ENCODE measurements at places on chromosomes 16 and 17. TPM values are rescaled to one million over a fixed set of nuclear protein-coding genes. Genes with fewer than 3 reads are reported as not detected.

MYL11 gene
- total RNA-seq = 1.2 TPM

ALG1 gene
- total RNA-seq = 28.5 TPM

MPP3 gene
- total RNA-seq = 18.7 TPM

MAP2K4 gene
- total RNA-seq = 29.2 TPM

C17orf78 gene
- not detected for total RNA-seq

SREBF1 gene
- total RNA-seq = 87.1 TPM

RTN4RL1 gene
- 2.9 TPM for total RNA-seq

SULT1A3 gene
- total RNA-seq = 13.4 TPM

IGF2BP1 gene
- 0.02 TPM for total RNA-seq

MYH2 gene
- not detected for total RNA-seq

CPNE7 gene
- 86.8 TPM for total RNA-seq

SOX15 gene
- total RNA-seq = 34.4 TPM

PRR15L gene
- total RNA-seq = not detected

FMNL1 gene
- 35.8 TPM for total RNA-seq

TUBB3 gene
- total RNA-seq = 20.2 TPM

ST6GALNAC2 gene
- total RNA-seq = 5.0 TPM

SOX8 gene
- not detected for total RNA-seq

HLF gene
- total RNA-seq = 0.23 TPM

IL21R gene
- 0.21 TPM for total RNA-seq

SDK2 gene
- total RNA-seq = not detected

ANKRD40CL gene
- total RNA-seq = not detected

DPEP2 gene
- not detected for total RNA-seq

KIFC3 gene
- total RNA-seq = 97.1 TPM

PCTP gene
- 11.9 TPM for total RNA-seq

SOX9 gene
- total RNA-seq = 4.5 TPM

AIPL1 gene
- total RNA-seq = not detected

BAIAP3 gene
- total RNA-seq = 0.75 TPM

IL17C gene
- not detected for total RNA-seq

SLC52A1 gene
- not detected for total RNA-seq

HSPB9 gene
- total RNA-seq = not detected

PRSS53 gene
- 4.4 TPM for total RNA-seq

CBFB gene
- total RNA-seq = 87.1 TPM

TMEM238L gene
- total RNA-seq = not detected

KCNH6 gene
- total RNA-seq = not detected

All from MCF 10A (cell line).